Umbilical cord (tissue), 2 donors: ENCODE measurements at places on chromosomes 16 and 17.

DNA sequence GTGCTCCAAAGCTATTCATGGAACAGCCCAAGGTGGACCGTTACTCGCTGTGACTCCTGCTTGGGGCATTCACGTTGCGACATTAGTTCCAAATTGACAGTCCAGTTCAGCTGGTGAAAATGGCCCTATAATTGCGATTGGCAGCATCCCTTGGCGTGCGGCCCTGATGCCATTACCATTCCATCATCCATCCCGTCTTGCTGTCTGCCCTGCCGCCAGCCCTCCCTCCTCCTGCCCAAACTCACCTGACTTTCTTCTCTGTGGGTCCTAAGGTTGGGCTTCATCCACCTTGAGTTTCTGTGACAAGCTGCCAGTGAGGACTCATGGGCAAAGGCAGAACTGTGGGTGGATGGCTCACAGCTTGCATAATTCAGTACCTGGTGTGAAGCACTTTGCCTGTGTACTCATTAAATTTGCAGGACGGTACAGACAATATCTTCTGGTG is 104.6 kb downstream of the RPTOR start:
- no peak for DNase-seq

GRCh38 chr16:65021852-65022595 is 99.8 kb downstream of the CDH11 start:
- DNase-seq = no peak

- DNase-seq = peak; percentile 89
These were observed at the start of gene MVP for GRCh38 chr16:29820271-29820701. Gene MVP (plus strand): TSS chr16:29820462. CDS start chr16:29830550, 10,088 bp downstream.

GRCh38 chr16:46974352-46974751 is 878 bp upstream of the DNAJA2 start:
- DNase-seq = no peak

GRCh38 chr17:3860939-3861700 is 15.1 kb upstream of the NCBP3 start:
- no peak for DNase-seq

DNA sequence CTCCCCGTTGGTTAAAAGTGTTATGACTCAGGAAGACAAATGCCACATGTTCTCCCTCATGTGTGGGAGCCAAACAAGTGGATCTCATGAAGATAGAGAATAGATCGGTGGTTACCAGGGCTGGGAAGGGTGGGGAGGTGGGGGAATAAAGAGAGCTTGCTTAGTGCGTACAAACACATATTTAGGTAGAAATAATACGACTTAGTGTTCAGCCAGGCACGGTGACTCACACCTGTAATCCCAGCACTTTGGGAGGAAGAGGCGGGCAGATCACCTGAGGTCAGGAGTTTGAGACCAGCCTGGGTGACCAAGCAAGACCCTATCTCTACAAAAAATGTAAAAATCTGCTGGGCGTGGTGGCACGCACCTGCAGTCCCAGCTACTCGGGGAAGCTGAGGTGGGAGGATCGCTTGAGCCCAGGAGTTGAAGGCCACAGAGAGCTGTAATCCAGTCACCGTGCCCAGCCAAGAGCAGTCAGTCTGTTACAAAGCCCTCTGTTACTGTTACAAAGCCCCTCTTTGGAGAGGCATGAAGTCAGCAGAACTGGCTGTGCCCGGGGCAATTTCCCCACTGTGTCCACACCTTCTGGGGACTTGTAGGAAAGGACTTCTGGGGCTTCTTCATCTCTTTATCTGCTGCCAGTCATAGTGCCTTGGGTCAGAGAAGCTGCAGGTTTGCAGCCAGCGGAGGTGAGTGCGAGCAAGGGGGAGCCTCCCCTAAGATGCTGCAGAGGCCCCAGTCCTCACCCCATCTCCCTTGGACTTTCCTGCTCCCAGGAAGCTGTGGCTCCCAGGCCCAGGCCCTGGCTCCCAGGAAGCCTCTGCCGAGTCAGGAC is 4.3 kb upstream of the ALDH3A1 start:
- DNase-seq = no peak

GRCh38 chr16:47016700-47017133 is 43.2 kb upstream of the DNAJA2 start:
- no peak for DNase-seq

- DNase-seq = peak; percentile 15
These were observed 1.9 kb upstream of the NFAT5 start for GRCh38 chr16:69563605-69564580.

- no peak for DNase-seq
These were observed 65.9 kb downstream of the METRNL start for GRCh38 chr17:83145358-83145738.

GRCh38 chr17:66459811-66460270 is 157.4 kb downstream of the PRKCA start:
- peak; percentile 94 for DNase-seq

GRCh38 chr16:860891-861290 is 60.4 kb upstream of the GNG13 start:
- DNase-seq = no peak

DNA sequence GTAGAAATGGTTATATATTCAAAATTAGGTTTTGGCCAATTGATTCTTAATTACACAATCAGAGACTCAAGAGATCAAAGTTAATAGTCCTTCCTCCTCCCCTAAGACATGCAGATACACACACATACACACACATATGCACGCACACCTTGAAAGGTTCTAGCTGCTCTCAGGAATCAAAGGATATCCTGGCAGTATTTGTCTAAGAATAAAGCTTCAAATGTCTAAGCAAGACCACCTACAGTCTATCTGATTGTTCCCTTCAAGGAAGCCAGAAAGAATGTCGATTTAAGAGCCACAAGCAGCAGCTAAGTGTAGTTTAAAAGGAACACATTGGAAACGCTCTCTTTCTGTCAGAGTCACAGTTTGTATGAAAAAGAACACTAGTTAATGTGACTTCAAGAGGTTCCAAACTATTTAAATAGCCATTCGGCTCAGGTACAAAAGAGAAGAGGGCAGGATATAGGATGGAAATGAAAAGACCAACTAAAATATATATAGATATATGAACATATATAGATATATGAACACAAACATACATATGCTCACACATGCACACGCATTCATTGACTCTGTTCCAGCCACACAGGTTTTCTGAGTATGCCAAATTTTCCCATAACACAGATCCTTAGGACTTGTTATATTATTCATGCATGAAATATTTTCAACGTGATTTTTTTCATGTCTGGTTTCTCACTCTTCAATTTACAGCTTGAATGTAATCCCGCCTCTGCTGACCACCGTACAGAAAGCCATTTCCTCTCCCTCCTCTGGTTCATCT is 79.0 kb downstream of the CDH8 start:
- DNase-seq = no peak

GRCh38 chr16:69494991-69495392 is 70.6 kb downstream of the CYB5B start:
- DNase-seq = no peak

GRCh38 chr16:64738321-64738960 is 383.4 kb downstream of the CDH11 start:
- no peak for DNase-seq

DNA sequence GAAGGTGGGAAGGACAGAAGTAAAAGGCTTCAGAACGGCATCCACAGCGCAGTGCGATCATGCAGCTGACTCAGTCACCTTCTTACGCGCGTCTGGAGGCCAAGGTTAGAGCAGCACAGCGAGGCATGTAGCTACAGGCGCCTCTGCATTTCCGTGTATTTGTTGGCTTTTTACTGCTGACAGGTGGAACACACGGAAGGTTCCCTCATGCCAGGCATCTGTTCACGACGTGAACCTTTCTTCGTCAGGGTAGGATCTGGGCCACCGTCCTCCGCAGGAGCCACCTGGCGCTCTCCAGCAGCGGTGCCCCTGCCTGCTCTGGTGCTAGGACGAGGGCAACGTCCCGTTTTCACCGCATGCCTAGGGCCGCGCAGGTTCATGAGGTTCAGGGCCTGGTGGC is 15.3 kb downstream of the TMEM204 start:
- DNase-seq = no peak

DNA sequence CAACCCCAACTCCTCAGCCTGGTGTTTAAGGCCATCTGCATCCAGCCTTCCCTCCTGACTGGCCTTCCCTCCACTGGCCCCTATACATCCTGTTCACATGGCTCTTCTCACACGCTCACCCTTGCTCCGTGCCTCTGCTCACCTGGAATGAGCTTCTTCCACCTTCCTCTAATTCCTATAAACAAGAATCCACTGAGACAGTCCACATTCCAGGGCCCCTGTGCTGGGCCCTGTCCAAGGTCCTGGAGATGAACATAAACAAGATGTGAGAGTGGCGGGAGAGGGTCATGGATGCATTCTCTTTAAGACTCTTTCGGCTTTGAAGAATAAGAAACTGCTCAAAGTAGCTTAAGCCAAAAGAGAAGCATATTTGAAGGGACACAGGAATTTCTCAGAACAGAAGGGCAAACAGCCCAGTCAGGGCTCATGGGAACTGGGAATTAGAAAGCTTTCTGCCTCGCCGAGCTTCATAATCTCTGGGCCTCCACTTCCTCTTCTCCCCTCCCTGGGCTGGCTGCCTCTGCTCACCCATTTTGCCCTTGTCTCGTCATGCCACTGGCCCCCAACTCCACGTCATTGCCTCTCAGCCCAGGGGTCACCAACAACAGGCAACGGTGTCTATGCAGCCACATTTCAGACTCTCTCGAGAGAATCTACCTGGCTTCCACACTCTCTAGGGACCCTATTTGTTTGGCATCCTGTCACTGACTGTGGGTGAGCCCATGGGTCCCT is 13.5 kb downstream of the SPPL2C start:
- peak; percentile 71 for DNase-seq

DNA sequence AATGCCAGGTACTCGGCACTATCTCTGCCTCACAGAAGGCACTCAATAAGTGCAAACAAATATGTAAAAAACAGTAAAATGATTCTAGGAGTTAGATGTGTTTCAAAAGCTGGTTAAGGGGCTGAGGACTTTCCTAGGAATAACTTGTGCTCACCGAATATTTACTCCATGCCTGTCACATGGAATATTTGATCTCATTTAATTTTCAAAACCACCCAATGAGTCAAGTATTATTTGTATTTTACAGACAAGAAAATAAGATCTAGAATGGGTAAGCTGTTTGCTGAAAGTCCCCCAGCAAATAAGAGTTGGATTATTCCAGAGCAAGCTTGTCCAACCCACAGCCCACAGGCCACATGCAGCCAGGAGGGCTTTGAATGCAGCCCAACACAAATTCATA is 34.6 kb upstream of the LYRM9 start:
- no peak for DNase-seq

DNA sequence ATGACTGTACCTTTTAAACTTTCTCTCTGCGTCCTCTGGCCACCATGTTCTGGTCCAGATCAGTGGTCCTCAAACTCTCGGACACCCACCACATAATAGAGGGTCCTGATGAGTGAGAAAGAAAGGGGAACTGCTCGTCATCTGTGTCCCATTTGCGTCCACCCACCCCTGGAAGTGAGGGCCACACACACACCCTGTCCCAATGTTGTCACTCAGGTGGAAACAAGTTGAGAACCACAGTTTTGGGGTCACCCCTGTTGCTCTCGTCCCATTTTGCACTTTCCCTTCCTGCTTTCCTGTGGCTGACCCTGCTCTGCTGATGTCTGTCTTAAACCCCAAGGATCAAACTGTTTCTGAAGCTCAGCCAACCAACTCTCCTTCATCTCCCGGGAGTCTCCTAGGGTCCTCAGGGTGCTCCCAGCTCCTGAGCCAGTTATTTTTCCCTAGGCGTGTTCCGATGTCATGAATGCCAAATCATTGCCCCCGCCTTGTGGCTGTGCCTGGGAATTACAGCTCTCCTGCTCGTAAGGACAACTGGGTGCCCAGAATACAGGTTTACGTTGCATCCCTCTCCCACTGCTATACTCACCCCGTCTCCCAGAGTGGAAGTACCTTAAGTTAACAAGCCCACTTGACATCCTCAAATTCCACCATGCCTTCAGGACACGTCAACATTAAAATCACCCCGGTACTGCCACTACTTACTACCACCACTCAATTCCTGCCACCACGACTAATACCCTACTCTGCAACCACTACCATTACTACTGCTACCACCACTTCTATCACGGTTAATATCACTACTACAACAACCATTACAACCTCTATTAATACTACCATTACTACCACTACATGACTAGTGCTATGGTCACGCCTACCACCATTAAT is 26.0 kb upstream of the HNF1B start:
- DNase-seq = peak; percentile 26

GRCh38 chr16:87597324-87597830 is 4.9 kb upstream of the JPH3 start:
- no peak for DNase-seq

GRCh38 chr16:49524216-49524946 is 150.8 kb downstream of the C16orf78 start:
- DNase-seq = no peak

DNA sequence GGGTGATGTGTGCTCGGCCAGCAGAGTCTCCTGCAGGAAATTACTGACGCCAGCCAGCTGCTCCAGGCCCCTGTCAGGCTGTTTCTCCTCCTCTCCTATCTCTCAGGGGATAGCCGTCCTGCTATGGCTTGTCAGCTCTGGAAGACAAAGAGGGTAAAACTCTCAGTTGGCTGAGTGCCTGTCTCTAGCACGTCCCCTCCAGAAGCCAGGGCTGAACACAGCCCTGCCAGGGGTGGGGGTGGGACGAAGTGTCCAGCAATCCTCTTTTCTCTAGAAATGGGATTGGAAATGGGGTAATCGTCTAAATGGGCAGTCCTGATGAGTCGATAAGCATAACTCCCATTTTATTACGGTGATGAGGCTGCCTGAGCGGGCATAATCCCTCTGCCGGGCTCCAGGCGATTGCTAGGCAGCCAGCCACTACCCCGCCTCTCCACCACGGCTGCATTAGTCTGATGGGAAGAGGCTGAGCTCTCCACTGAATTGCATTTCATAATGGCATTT is 89.1 kb upstream of the GNAO1 start:
- DNase-seq = peak; percentile 94

- DNase-seq = no peak
These were observed 51.4 kb downstream of the SLC7A5 start for GRCh38 chr16:87817910-87818309.

DNA sequence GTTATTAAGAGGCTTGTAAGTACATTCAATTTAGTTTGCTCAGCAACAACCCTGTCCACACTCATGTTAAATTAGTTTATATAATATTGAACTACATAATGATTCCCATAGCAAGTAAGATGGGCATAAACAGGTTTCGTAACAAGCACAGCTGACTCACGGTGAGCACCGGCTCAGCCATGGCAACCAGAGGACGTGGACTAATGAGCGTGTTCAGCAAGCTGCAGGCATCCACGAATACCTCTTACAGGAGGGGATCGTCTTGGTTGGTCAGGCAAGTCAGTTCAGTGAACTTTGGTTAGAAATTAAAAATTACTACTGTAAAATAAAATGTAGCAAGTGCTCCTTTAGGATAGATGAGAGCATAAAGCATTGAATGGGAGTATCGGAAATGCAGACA is 58.4 kb downstream of the ELAC2 start:
- DNase-seq = no peak

DNA sequence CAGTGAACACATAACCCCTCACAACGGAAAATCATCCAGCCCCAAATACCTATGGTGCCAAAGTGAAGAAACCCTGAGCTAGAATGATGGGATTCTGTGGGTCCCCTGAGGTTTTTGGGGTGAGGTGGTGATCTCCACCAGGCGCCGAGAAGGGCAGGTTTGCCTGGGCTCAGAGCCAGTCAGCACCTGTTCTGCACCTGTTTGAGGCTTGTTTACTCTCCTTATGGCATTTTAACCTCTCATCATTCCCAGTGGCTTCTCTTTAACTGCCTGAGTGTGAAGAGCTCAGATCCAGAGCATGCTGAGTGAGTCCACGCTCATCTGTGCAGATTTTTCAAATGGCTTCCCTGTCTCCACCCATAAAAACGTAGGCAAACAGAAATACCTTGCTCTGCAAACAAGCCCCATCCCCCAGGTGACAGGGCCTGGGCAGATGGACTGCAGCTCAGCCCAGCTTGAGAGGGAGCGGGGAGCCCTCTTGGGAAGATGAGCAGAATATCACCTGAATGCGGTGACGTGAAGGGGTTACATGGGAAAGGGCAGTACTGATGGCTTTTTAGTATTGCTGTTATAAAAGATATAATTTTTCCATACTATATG is 40.1 kb upstream of the CLEC19A start:
- DNase-seq = no peak
